CD4-positive, CD25-positive, alpha-beta regulatory T cell (primary cell): ENCODE measurements at places on chromosomes 4 and X. TPM values are rescaled to one million over a fixed set of nuclear protein-coding genes. Genes with fewer than 3 reads are reported as not detected.

- peak; percentile 47 for DNase-seq
These were observed 27.6 kb downstream of the RHOH start for GRCh38 chr4:40224432-40224831.

GRCh38 chrX:150772150-150772970 lies 79.2 kb downstream of the MTMR1 start:
- peak; percentile 51 for DNase-seq

- DNase-seq, result no peak
These were observed 213.2 kb upstream of the UGT8 start for GRCh38 chr4:114385195-114385985.

Gene RPS6KA6
- 0.05 TPM for total RNA-seq

DNA sequence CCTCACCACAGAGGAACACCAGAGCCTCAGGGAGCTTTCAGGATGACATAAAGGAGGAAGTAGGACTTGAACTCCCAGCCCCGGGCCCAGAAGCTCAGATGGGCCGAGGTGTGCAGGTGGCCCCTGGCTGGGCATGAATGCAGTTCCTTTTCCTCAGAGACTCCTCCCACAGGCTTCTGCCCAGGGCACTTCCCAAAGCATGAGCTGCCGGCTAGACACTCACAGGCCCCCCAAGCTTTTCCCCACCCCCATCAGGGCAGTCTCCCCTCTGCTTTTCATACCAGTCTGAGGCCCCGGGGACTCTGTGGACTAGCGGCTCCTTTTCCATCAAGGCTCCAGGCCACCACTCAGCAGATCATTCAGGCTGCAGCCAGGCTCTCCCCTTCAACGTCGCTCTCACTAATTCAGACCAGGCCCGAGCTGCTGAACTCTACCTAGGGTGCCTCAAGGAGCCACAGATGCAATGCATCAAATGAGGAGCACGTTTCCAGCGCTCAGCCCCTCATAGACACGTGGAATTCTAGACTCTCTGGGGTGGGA lies 36.9 kb downstream of the HMX1 start:
- DNase-seq, result no peak

GRCh38 chr4:186712690-186713089 lies 11.0 kb downstream of the FAT1 start:
- no peak for DNase-seq
